ENCODE measurements at places on chromosomes 5 and 9.
A peak's percentile ranks its signal among the peaks of the same experiment; 100 is the strongest.

DNA sequence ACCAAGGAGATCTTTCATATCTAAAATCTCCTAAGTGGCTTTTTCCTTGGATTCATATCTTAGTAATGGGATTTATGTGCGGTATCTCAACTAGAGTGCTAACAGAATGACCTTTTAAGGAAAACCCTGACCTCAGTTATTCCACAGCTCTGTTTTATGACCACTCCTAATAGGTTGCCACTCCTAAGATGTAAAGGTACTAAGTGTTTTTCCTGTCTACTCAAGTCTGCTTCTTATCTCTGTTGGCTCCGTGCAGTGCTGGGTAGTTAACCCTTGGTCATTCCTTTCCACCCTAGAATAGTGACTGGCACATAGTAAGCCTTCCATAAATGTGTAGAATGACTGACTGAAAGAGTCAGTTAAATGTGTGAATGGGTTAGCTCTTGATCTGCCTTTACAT, 161.4 kb downstream of the DOCK2 start:
- DNase-seq: no peak

- DNase-seq: peak; percentile 49
Measured at GRCh38 chr5:159515909-159516415, 185.7 kb upstream of the IL12B start.

DNA sequence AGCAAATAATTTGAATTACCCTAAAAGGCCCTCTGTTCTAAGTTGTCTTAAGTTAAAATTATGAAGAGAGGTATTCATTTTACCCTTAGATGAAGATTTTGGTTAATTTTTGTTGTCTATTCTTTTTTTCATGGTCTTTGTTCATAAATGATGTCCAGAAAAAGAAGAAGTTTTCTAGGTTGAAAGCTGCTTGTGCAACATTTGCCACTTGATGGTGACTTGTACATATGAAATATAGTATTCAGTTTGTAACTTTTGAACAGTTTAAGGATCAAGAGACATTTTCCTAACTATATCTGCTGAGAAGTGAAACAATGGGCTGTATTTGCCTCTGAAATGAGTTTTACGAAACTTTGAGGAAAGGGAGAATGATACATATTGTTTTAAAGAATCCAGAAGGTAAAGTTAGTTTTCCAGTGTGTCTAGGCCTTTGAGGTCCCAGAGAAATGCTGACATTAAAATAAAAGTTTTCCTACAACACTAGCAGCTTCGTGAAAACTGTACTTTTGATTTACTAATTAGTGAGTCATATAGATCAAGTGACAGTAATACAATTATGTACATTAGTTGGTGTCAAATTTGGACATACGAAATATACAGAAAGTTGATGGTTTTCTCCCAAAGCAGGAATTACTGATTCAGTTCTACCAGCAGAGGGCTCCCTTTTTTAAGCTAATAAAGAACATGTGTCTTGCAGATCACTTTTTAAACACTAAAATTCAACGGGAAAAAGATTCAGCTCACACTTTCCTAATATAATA, 70.5 kb downstream of the PIK3R1 start:
- peak; percentile 71 for DNase-seq

DNA sequence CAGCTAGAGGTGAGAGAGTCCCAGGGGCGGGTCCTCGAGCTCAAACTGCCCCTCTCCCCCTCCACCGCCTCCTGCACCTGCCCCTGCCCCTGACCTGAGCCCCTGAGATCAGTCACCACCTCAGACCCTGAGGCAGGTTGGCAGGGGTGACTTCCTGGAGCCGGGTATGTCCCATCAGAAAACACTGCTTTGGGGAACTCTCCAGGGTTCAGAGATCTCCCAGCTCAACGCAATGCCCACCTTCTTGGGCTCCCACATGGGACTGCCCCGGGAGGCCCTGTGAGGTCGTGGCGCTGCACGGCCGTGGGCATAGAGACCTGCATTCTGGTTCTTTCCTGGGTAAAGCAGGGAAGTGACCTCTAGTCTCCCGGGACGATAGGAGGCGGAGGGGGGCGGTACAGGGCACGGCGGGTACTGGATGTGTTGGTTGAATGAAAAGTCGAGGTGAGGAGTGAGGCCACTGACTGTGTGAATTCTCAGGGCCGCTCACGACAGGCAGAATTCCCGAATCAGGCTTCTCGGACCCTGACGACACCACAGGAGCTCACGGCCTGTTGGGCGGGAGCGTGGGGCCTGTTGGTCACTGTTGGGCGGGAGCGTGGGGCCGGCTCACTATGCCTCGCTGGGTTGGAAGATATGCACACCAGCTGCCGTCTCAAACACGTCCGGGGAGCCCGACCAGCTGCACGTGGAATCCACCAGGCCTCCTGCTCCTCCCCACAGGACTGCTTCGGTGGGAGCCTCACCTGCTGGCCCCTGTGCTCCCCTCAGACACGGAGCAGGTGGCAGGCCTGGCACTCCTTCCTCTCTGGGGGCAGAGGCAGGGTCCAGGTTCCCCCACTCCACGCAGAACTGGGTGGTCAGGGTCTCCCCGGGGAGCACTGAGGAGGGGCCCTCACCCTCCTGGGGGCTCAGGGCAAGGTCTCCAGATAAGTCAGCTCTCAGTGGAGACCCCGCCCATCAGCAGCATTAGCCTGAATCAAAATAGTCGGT, 178.0 kb upstream of the PPP1R26 start:
- DNase-seq: no peak

- DNase-seq: no peak
Measured at GRCh38 chr5:129958581-129958980, 54.3 kb downstream of the CHSY3 start.

DNA sequence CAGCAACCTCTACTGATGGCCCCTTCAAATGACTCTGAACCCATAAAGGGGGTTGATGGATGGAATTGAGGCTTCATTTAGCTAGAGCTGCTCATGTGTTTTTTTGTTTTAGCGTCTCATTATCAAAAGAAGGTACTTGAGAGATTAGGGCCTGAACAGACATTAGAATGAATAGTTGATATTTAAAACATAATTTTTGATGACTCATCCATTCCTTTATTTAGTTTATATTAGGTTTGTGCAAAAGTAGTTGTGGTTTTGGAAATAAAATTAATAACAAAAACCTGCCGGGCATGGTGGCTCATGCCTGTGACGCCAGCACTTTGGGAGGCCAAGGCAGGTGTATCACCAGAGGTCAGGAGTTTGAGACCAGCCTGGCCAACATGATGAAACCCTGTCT, 485.9 kb downstream of the PSAT1 start:
- DNase-seq: no peak

- no peak for DNase-seq
Measured at GRCh38 chr9:92524881-92525280, 10.9 kb downstream of the ECM2 start.

DNA sequence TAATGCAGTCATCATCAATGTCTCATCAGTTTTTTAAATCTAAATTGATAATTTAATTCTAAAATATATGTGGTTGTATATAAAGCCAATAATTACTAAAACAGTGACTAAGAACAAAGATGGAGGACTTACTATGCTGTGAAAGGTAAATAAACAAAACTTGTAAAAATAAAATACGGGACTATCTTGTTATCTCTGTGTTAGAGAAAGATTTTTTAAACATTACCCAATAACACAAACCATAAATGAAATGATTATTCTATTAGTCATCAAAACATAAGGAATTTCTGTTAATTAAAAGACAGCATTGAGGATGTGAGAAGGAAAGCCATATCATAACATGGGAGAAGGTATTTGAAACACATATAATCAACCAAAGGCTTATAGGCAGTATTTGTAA, 226.2 kb upstream of the SMC2 start:
- DNase-seq: no peak

- DNase-seq: no peak
Measured at GRCh38 chr5:6788956-6789649, 75.9 kb downstream of the TENT4A start.

- no peak for DNase-seq
Measured at GRCh38 chr5:133933670-133934295, 34.6 kb downstream of the C5orf15 start.

DNA sequence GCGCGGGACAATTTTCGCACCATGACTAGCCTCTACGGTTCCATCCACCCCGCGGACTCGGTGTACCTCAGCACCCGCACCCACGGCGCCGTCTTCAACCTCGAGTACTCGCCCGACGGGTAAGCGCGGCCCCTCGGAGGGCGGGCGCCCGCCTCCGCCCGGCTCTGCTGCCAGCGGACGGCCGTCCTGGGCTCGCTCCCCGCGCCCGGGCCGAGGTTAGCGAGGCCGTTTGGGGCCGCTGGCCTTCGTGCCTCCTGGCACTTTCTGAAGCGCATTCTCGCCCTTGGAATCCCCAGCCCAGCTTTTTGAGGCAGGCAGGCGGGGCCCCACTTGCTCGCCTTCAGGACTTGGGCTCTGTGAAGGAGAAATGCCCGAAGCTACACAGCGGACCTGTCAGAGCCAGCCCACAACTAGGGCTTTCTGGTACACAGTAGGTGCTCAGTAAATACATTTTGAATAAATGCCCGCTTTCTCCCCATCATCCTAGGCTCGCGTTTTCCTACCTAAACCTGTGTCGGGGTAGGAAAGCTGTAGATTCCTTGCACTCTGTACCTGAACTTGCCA, 772 bp downstream of the DCAF10 start:
- DNase-seq: no peak

DNA sequence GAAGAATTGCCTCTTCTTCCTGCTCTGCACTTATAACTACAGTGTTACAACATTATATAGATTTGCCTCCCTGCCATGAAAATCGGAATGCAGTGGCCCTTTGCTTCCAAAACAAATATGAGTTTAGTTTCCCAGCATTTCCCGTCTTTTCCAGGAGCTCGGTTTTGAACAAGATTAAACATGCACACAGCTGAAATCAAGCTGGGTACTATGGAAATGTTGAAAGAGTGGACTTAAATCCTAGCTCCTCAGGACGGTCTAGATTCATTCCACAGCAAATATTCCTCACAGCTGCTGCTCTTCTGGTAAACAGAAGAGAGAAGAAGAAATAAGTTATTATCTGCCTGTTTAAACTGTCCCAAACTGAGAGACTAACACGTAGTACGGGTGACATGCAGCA, 161.4 kb downstream of the PIK3R1 start:
- DNase-seq: no peak

DNA sequence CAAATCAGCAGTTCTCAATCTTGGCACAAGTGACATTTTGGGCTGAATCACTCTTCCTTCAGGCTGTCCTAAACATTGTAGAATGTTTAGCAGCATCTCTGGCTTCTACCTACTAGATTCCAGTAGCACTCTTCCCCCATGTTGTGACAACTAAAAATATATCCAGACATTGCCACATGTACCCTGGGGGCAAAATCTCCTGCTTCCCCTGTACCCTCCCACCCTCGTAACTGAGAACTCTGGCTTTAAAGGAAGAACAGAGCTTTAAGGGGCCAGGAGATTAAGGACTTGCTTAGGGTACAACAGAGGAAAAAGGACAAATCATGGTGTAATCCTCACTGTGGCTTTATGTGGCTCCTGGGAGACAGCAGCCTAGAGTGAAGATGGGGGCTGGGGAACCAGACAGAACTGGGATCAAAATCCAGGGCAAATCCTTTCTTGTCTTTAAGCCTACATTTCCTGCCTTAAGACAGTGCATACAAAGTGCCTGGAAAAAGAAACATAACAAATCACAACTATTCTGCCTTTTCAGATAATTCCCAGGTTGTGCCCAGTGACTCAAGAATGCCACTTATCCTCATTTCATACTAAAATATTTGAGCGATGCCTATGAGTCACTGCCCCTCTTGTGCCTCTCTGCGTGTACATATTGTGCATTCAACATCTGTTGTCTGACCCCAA, 109.3 kb downstream of the DAPK1 start:
- DNase-seq: no peak

DNA sequence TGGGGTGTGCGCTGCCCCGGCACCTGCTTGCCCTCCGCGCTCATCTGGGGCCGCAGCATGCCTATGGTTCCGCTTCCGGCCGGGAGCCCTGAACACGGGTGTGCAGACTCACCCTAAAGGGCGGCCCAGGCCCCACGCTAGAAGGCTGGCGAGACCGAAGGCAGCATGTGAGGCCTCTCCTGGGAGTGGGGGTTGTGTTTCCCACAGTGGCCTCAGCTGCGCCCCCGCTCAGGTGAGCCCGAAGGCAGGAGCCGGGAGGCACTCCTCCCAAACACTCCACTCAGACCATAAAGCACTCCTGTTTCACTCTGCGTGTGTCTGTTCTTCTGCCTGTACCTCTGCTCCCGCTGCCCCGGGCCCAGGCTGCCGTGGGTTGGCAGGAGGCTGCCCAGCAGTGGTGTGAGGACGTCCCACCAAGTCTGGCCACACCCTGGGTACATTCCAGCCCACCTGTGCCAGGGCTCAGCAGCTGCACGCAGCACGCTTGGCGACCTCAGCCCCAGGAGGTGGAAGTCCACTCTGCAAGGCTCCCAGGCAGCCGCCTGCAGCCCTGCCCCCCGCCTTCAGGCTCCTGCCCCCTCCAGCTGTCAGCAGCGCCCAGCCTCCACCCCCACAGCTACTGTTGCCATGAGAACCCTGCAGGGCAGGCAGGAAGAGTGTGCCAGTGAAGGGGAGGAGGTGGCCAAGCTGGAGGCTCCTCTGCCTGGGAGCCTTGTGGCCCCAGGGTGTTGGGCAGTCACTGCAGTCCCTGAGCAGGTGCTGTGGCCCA, 1.2 kb upstream of the AJM1 start:
- DNase-seq: no peak

All from kidney capillary endothelial cell (primary cell).